HCT116 (cell line): ENCODE measurements at places on chromosomes 6 and 20.
A peak's percentile ranks its signal among the peaks of the same experiment; 100 is the strongest.

- DNase-seq = no peak
Observed at GRCh38 chr6:37777272-37777834, 42.2 kb upstream of the ZFAND3 start.

- DNase-seq = no peak
Observed at GRCh38 chr6:44037847-44038542, 89.3 kb downstream of the MRPL14 start.

GRCh38 chr20:16042731-16043130 is 530.5 kb downstream of the KIF16B start:
- DNase-seq = no peak

GRCh38 chr20:32036716-32037485 is 15.1 kb upstream of the HCK start:
- no peak for DNase-seq

DNA sequence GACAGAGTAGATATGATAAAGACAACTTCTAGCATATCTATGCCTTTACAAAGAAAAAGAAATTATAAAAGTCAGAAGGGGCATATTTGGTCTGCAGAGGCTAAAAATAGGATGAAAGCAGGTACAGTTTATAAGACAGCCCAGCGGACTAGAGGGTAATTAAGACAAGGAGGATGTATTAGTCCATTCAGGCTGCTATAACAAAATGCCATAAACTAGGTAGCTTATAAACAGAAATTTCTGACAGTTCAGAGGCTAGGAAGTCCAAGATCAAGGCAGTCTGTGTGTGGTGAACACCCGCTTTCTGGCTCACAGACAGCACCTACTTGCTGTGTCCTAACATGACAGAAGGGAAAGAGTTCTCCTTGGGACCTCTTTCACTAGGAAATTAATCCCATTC is 5.7 kb downstream of the HBS1L start:
- DNase-seq = no peak

GRCh38 chr6:69026715-69027114 is 391.6 kb downstream of the ADGRB3 start:
- DNase-seq = no peak

- DNase-seq = no peak
Observed at GRCh38 chr20:49661560-49662329, 51.9 kb downstream of the B4GALT5 start.

GRCh38 chr20:45857882-45858216 is 435 bp downstream of the ZSWIM3 start:
- DNase-seq = no peak

DNA sequence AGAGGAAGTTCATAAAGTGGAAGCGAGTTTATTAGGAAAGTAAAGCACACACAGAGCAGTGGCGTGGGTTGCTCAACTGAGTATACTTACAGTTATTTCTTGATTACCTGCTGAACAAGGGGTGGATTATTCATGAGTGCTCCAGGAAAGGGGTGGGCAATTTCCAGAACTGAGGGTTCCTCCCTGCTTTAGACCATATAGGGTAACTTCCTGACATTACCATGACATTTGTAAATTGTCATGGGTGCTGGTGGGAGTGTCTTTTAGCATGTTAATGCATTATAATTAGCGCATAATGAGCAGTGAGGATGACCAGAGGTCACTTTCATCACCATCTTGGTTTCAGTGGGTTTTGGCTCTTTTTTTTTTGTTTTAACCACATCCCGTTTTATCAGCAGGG is 29.8 kb downstream of the PDYN start:
- DNase-seq = no peak

DNA sequence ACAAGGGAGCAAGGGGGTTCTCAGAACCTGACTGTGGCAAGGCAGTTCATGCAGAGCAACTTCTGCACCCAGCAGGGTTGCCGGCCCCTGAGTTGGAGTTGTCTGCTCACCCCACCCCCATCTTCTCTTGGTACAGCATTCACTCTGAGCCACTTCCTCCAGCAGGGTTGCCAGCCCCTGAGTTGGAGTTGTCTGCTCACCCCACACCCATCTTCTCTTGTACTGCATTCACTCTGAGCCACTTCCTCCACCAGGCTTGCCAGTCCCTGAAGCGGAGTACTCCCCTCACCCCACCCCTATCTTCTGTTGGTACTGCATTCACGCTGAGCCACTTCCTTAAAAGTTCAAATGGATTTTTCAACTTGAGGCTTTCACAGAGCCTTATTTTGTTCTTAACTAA is 79.7 kb upstream of the SYNDIG1 start:
- DNase-seq = no peak

- no peak for DNase-seq
Observed at GRCh38 chr20:58639182-58640146, 11.6 kb upstream of the STX16 start.

DNA sequence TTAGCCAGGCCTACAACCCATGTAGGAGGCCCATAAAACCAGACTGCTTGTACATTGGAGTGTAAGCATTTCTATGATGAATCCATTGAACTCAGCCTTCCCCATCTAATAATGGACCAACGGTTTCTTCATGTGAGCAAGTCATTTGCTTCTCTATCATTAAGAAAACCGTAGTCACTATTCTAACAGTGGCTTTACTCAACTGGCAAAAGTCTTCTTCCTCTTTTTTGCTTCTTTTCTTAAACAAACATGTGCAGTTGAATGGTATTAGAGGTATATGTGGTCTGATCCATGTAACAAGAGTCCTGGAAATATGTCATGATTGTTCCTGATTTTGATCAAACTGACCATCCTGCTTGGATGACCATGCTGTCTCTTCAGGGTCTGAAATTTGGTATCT is 132.4 kb upstream of the STXBP5 start:
- no peak for DNase-seq

DNA sequence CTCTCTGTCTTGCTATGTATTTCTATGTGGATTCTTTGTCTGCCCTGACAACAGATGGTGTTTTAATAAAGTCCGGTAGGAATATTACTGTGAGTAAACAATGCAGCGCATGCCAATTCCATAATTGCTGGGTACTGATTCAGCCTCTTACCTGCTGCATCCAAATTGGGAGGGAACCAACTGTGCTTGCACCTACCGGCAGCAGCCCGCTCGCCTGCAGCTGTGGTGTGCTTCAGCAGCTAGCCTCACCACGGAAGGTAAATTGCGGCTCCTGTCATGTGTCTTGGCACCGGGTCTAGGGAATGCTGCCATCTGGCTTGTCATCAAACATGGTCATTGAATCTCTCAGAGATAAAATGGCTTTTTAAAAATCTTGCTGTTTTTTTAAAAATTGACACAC is 704.8 kb upstream of the SLC35B3 start:
- DNase-seq = no peak

- peak; percentile 60 for DNase-seq
Observed at GRCh38 chr6:105592329-105592728, 189.4 kb upstream of the PREP start.

DNA sequence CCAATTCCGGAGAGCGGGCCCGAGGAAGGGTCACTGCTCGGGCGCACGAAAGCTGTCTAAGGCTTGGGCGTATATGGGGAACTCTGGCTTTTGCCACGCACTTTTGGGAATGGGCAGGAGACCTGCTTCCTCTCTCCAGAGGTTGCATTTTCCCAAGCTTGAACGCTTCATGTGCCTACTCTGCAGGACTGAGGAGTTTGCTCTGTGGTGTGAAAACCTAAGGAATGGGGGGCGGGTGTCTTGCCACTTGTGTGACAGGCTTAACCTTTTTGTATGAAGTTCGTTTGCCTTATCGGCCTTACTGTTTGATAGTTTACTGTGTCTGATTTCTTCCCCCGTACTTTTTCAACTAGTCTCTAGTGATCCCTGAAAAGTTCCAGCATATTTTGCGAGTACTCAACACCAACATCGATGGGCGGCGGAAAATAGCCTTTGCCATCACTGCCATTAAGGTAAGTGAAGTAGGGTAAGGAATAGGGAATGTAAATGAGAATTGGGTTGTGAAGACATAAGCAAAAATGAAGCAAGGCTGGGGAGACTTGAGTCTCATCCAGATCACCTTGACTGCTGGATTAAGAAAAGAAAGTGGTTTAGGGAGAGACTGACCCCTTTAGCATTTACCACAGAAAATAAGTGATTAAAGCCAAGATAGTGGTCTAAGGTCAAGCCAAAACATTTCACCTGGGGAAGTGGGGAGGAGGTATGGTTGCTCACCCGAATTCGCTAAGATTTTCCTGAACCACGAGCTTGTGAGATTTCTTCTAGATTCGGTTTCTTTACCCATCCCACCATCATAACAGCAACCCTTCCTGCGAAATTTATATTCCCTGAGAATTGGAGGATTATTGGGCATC is 627 bp downstream of the RPS18 start:
- DNase-seq = no peak

- DNase-seq = no peak
Observed at GRCh38 chr6:30747300-30747687, 2.9 kb upstream of the IER3 start.
